HTR-8/SVneo (cell line): ENCODE measurements at places on chromosomes 6 and 20.

DNA sequence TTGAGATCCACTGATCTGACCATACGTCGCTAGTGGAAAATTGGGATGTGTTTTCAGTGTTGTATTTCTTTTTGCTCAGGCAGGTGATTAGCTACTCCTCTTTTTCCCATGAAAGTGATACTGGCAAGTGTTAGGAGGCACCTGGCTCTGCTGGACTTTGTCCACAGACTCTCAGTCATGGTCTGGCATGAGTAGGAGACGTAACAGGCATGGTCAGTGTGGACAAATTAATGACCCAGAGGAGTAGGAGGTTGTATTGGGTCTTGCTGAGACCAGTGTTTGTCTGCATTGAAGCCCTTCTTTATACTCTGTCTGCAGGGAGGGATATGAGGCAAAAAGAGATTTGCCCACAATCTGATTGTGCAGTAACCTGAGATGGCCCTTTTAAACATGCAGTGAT, 178.7 kb downstream of the DTNBP1 start:
- DNase-seq: no peak

DNA sequence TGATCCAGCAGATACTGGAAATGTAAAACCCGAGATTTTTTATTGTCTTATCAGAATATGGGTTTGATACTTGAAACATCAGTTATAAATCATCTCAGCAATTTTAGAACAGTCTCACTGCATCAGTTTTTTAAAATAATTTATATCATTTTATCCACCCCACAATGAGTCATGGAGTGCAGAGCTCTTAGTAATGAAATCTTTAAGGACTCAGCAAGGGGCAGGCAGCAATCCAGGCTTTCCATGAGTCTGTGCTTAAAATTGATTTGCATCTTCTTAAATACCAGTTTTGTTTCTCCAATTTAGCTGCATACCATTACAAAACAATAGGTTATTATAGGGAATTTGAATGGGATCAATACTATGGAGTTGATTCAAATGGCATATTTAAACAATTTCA, 832.3 kb downstream of the C6orf118 start:
- DNase-seq: no peak

- no peak for DNase-seq
Observed at GRCh38 chr6:26030716-26031115, 56.5 kb upstream of the HFE start.

DNA sequence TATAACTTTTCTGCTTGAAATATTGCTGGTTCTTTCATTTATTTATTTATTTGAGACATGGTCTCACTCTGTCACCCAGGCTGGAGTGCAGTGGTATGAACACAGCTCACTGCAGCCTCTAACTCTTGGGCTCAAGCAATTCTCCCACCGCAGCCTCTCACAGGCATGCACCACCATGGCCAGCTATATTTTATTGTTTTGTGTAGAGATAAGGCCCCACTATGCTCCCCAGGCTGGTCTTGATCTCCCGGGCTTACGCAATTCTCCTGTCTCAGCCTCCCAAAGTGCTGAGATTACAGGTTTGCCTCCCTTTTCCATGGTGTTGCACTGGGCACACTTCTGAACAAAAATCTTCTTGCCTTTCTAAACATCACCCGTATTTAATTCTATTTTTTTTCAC, 39.1 kb upstream of the RNGTT start:
- DNase-seq: no peak

DNA sequence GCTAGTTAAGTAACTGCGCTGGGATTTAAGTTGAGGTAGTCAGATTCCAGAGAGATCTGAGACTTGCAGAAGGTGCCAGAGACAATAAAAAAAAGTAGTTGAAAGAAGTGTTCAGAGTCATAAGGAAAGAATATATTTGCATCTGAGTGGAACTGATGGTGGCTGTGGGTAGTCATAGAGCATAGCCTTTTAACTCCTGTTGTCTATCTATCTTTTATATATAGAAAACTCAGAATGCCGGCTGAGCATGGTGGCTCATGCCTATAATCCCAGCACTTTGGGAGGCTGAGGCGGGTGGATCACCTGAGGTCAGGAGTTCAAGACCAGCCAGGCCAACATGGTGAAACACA, 62.0 kb downstream of the CARMIL1 start:
- no peak for DNase-seq

DNA sequence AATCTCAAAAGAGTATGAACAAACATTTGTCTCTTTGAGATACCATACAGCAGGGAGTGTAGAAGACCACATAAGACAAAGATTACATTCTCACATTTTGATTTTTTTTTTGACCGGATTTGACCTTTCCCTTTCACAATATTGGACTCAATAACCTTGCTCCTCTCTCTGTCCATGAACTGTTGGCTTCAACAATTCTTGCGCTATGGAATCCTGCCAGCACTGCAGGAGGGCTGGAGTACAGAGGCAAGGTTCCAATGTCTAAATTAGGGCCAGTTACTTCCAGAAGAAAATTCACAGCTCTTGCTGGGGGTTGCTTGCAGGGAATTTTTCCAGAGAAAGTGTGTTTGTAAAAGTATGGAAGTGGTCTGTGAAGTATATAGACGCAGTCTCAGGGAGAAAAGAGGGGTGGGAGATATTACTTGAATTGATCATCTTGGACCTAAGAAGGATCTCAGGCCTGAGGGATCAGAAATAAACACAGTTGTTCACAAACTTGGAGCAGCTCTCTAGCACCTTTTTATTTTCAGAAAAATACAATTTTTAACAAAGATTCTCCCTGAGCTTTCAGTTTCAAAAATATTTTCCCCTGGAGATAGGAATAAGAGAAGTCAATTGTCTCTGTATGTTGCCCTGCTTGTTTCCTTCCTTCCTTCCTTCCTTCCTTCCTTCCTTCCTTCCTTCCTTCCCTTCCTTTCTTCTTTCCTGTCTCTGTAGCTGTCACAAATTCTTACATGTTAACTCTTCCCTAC, 765.9 kb downstream of the BCKDHB start:
- no peak for DNase-seq

DNA sequence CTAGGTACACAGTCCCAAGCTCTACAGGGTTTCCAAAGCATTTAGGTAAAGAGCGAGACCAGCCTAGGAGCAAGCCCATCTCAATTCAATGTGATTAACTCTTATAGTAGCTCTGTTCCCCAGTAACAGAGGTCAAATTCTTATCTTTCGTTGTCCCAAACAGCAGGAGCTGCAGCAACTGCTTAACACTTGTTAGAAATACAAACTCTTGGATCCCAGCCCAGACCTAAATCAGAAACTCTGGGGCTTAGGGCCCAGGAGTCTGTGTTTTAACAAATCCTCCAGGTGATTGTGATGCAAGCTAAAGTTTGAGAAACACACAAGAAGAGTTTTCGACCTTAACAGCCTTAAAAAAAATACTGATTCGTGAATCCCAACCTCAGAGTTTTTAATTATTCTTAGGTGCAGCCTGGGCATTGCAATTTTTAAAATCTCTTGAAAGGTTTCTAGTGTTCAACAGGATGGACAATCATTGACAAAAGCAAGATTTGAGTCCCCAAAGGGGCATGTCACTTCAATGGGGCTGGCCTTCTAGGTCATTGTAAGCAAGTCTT, 127.4 kb upstream of the HCRTR2 start:
- no peak for DNase-seq

- DNase-seq: peak; percentile 51
Observed at GRCh38 chr6:155248008-155249001, 15.5 kb upstream of the CLDN20 start.

DNA sequence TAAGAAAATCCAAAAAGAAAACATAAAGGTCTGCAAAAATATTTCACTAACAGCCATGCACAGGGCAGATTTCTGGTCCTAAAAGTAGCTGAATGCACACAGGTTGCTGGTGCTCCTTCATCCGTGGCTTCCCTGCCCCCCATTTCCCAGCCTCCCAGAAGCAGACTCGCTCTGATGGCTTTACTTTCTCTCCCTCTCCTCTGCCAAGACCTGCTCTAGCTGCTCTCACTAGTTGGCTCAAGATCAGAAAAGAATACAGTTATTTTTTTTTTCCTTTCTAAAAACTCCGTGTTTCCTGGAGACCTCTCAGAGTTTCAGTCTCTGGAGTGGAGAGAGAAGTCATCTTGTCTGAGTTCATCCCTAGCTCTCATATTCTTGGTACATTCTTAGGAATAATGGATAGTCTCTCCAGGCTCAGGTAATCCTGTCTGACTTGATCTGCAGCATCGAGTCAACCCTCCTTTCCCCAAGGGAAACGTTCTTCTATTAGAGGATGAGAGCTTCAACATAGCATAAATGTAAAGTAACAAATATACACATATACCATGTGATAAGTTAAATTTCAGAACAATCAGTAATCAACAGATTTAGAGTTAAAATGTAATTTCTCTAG, 214.2 kb downstream of the TBC1D7 start:
- DNase-seq: no peak
